WTC11 (cell line): ENCODE measurements at places on chromosomes 1 and 21. TPM values are rescaled to one million over a fixed set of nuclear protein-coding genes. Genes with fewer than 3 reads are reported as not detected.
A peak's percentile ranks its signal among the peaks of the same experiment; 100 is the strongest.

The IFI16 gene
- total RNA-seq: 2.0 to 3.2 TPM (median 2.9 TPM) in 3 replicates

The ZSWIM5 gene
- 2.2 to 2.6 TPM (median 2.6 TPM) in 3 replicates for total RNA-seq

DNA sequence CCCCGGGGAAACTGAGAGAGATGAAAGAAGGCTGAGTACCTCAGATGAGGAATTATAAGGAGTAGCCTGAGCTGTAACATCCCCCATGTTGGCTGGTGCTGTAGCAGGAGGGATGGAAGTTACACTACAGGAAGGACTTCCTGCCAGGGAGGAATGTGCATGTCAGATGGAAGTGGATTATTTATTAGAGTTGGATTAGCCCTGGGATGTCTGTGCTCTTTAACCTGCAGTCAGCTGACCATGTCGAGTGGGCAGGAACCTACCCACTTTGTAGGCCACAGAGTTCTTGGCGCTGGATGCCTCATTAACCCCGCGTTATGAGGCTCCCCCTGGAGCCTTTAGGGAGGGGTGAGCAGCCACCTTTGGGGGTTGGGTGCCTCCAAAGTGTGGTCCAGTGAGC, 757 bp upstream of the SEMA4A start:
- DNase-seq: no peak
- no peaks in the 10 kb centered on the region for H3K36me3 ChIP-seq
- peaks cover 73% of the 10 kb centered on the region for H3K4me1 ChIP-seq
- no peaks in the 10 kb centered on the region for H3K27me3 ChIP-seq
- no peak overlapping the region for H3K4me3 ChIP-seq

GRCh38 chr1:243216741-243217140, 38.3 kb downstream of the CEP170 start:
- H3K4me3 ChIP-seq: no peak overlapping the region
- peaks cover 4% of the 10 kb centered on the region for H3K4me1 ChIP-seq
- peaks cover 61% of the 10 kb centered on the region for H3K36me3 ChIP-seq
- H3K27ac ChIP-seq: no peak overlapping the region
- DNase-seq: no peak

DNA sequence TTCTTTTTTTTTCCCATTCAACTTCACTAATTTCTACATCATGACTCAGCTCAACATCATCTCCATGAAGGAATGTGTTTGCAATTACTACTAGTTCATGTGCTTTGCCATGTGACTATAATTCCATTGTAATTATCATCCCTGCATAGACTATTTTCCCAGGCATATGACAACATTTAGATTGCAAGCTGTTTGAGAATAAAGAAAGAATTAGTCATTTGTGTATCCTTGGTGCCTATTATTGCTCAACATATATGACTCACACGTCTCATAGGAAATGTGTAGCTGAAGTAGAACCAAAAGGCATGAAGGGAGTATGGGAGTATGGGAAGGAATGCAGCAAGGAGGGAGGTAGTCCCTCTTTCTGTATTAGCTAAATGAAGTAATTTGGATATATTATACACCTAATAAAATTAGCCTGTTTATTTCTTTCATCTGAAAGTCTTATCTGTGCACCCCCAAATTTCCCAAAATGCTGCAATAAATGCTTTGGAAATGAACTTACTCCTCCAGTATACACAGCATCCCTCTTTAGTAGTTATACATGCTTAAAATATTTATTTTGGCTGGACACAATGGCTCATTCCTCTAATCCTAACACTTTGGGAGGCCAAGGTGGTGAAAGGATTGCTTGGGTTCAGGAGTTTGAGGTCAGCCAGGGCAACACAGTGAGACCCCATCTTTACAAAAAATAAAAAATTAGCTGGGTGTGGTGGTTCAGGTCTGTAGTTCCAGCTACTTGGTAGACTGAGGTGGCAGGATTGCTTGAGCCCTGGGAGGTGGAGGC, 316.9 kb upstream of the ADGRL4 start:
- no peak overlapping the region for H3K27ac ChIP-seq
- no peak overlapping the region for H3K4me3 ChIP-seq
- no peaks in the 10 kb centered on the region for H3K27me3 ChIP-seq
- H3K36me3 ChIP-seq: peaks cover 7% of the 10 kb centered on the region
- no peak for DNase-seq

The GPX7 gene
- 9.9 to 13.9 TPM (median 13.1 TPM) in 3 replicates for total RNA-seq

DNA sequence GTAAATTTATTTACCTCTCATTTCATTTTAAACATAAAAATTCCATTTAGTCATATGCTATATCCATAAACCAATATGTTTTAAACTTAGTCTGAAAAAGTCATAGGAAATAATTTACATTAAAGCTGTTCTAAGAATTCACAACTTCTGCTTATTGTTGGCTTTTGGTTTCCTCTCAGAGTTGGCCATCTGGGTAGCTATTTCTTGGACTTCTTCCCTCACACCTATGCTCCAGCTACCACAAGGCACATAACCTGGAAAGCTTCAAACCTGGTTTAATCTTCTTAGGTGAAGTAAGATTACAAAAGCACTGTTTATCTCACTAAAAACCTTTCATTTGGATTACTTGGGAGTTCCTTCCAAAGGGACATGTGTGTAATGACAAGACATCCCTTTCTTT, 29.8 kb downstream of the RBM11 start:
- peaks cover 9% of the 10 kb centered on the region for H3K4me1 ChIP-seq
- peaks cover 9% of the 10 kb centered on the region for H3K36me3 ChIP-seq
- DNase-seq: no peak
- H3K27ac ChIP-seq: no peak overlapping the region
- no peak overlapping the region for H3K4me3 ChIP-seq
- no peaks in the 10 kb centered on the region for H3K27me3 ChIP-seq

- no peak overlapping the region for H3K4me3 ChIP-seq
- no peaks in the 10 kb centered on the region for H3K36me3 ChIP-seq
- no peaks in the 10 kb centered on the region for H3K4me1 ChIP-seq
- H3K27me3 ChIP-seq: peaks cover 10% of the 10 kb centered on the region
Measured at GRCh38 chr1:157292809-157293564, 154.8 kb upstream of the ETV3 start.

- H3K36me3 ChIP-seq: peaks cover 34% of the 10 kb centered on the region
- peak; percentile 81 for DNase-seq
- peaks cover 3% of the 10 kb centered on the region for H3K27me3 ChIP-seq
- peak within 1 kb of the TSS; percentile 67 for H3K4me3 ChIP-seq
- H3K4me1 ChIP-seq: no peaks in the 10 kb centered on the region
Measured at GRCh38 chr1:224929335-224930237, at the start of gene DNAH14. Gene DNAH14, plus strand, starts transcription at chr1:224929675. Its CDS starts 23,028 bp downstream, at chr1:224952703.

DNA sequence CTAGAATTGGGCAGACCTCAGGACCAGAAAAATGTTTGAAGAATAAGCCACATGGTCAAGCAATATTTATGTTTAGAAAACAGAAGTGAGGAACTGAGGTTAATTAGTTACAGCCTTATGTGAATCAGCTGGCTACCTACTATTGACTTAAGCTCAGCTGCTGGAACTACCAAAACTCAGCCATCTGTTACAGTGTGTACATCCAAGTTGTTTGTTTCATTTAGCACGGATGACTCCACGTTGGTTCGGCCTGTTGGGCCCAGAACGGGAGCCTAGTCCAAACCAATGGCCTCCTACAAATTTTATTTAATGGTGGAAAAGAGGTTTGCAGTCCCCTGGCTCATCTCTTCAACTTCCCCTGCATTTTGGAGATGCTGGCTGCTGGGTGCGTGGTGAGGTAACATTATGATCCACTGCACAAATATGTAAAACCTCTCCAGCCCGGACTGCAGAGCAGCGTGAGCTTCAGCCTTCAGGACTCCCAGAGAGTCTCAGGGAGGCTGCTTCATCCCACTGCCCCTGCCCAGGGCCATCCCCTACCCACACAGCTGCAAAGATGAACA, 143.4 kb downstream of the ZZZ3 start:
- no peaks in the 10 kb centered on the region for H3K27me3 ChIP-seq
- H3K4me1 ChIP-seq: peaks cover 7% of the 10 kb centered on the region
- no peaks in the 10 kb centered on the region for H3K36me3 ChIP-seq
- no peak overlapping the region for H3K27ac ChIP-seq

DNA sequence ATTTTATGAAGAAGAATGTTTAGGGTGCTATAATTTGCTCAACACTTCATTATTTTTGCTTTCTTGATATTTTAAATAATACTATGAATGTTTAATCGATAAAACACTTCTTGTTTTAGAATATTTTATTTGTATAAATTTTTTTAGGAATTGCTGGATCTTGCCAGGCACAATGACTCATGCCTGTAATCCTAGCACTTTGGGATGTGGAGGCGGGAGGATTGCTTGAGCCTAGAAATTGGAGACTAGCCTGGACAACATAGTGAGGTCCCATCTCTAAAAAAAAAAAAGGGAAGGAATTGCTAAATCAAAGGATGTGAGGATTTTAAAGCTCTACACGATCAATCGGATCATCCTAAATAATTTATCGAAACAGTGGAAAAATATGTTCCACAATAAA, 17.6 kb downstream of the RNF11 start:
- DNase-seq: no peak
- no peak overlapping the region for H3K4me3 ChIP-seq
- H3K27ac ChIP-seq: no peak overlapping the region
- peaks cover 2% of the 10 kb centered on the region for H3K4me1 ChIP-seq
- no peaks in the 10 kb centered on the region for H3K27me3 ChIP-seq

DNA sequence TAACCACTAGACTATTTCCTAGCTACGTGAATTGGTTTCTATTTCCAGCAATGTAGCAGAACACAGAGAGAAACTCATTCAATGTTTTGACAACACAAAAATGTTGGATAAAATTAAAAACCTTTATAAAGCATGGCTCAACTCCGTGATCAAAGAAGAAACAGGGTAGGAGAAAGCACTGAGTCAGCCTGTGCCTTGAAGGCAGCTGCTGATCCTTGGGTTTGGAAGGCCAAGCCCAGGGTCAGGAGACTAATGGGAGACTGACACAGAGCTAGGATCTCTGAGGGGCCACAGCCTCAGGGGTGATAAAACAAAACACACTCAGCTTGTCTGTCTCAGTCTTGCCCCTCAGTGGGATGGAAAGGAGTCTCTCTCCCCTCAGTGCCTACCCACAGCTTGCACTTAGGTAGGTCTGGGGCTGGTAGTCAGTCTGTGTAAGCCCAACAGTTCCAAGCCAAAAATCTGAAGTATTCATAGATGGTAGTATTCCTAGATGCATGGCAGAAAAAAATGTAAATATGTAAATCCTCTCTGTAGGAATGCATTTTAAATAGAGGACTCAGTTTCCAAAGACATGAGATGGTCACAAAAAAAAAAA, 53.3 kb downstream of the B3GALNT2 start:
- no peaks in the 10 kb centered on the region; the same call in 1 of the 2 replicates for H3K4me1 ChIP-seq
- no peak for DNase-seq
- H3K27ac ChIP-seq: peak overlapping the region; percentile 82
- H3K36me3 ChIP-seq: peaks cover 55% of the 10 kb centered on the region
- no peaks in the 10 kb centered on the region for H3K27me3 ChIP-seq

DNA sequence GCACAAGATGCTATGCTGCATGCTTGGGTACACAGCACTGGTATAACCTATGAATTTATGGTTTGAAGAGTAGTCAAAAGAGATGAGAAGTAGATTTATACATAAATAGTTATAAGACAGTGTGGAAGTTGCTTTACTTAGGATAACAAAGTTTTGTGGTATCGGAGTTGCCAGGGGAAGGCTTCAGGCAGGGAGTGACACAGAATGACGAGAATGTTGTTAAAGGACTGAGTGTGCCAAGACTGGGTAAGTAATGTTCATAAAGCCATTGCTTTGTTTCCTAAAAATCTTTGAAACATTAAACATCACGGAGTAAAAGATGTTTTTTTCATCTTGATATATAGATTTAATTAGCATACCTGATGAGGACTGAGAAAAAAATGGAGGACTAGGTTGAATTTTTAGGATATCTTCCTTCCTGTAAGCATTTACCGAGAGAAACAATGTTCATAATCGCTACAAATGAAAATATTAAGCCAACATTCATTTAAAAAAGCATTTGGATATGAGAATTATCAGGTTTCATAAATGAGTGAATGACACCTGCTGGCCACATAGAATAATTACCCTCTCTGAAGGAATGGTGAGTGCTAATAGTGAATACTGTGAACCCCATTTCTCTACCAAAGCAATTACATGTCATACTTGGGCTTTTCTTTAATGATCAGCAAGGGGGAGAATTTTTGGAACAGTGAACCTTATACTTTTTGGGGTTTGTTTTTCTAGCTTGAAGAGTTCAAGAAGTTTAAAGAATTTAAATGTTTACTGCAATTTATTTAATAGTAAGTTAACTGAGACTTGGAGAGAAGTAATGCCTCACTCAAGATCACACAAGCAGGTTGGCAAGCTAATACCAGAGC, 28.4 kb downstream of the EXTL2 start:
- peaks cover 7% of the 10 kb centered on the region; the same call in 1 of the 2 replicates for H3K4me1 ChIP-seq
- no peak overlapping the region for H3K27ac ChIP-seq
- no peaks in the 10 kb centered on the region for H3K36me3 ChIP-seq
- H3K4me3 ChIP-seq: no peak overlapping the region
- H3K27me3 ChIP-seq: no peaks in the 10 kb centered on the region

DNA sequence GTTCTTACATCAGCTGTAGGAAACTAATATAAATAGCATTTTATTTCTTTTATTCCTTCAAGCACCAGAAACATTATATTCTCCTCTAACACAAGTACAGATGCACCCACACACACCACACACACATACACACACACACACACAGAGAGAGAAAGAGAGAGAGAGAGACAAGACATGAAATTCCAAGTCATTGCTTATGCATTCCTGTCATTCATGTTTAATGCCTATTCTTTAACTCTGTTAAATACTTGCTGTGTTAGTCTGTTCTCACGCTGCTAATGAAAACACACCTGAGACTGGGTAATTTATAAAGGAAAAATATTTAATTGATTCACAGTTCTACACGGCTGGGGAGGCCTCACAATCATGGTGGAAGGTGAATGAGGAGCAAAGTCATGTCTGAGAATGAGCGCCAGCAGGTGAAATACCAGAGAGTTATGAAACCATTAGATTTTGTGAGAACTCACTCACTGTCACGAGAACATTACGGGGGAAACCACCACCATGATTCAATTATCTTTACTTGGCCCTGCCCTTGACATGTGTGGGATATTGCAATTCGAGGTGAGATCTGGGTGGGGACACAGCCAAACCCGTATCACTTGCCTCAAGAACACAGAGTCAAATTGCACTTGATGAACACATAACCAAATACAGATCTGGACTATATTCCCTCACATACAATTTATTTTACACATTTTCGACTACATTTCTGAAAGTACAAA, 1058.1 kb upstream of the TMPRSS15 start:
- no peaks in the 10 kb centered on the region for H3K27me3 ChIP-seq
- no peaks in the 10 kb centered on the region for H3K36me3 ChIP-seq
- DNase-seq: no peak
- H3K4me3 ChIP-seq: no peak overlapping the region

The TFAP2E gene
- 1.5 to 1.7 TPM (median 1.5 TPM) in 3 replicates for total RNA-seq

The ALX3 gene
- 0.09 to 0.15 TPM in 2 of 3 replicates, not detected in the other for total RNA-seq

DNA sequence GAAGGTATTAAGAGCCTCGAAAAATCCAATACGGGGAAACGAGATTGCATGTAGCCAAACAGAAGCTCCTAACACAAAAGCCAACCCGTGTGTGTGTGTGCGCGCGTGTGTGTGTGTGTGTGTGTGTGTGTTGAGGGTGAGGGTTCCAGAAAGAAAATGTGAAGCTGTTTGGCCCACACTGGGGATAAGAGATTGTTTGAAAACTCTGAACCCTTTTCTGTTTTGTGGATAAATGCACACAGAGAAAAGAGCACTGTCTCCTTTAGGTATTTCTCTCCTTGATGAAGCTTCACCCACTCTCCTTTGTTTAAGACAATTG, 1.9 kb downstream of the WLS start:
- no peaks in the 10 kb centered on the region for H3K36me3 ChIP-seq
- H3K4me3 ChIP-seq: peak overlapping the region; percentile 82
- H3K27me3 ChIP-seq: peaks cover 95% of the 10 kb centered on the region
- no peak for DNase-seq

The BRINP3 gene
- 0.28 to 0.64 TPM (median 0.46 TPM) in 3 replicates for total RNA-seq

GRCh38 chr1:83734420-83734819, 264.5 kb downstream of the TTLL7 start:
- no peaks in the 10 kb centered on the region for H3K36me3 ChIP-seq
- H3K4me3 ChIP-seq: no peak overlapping the region
- no peak for DNase-seq
- H3K27me3 ChIP-seq: no peaks in the 10 kb centered on the region
